ENCODE measurements at places on chromosomes 2 and 18.

DNA sequence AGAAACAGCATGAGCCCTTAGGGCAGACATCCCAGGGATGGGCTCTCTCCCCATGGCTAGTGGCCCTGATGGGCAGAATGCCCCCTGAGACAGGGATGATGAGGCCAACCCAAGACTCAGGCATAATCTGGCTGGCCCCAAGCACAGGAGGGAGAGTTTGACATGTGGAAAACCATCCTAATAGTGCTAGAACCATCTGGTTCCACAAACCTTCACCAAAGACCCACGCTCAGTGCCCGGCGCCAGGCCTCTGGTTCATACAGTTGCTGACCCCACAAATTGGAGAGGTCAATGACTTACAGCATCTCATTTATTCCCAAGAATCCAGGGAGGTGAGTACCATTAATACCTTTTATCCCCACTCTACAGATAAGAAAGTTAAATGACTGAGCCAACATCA is 95.5 kb downstream of the TNS1 start:
- DNase-seq = no peak

DNA sequence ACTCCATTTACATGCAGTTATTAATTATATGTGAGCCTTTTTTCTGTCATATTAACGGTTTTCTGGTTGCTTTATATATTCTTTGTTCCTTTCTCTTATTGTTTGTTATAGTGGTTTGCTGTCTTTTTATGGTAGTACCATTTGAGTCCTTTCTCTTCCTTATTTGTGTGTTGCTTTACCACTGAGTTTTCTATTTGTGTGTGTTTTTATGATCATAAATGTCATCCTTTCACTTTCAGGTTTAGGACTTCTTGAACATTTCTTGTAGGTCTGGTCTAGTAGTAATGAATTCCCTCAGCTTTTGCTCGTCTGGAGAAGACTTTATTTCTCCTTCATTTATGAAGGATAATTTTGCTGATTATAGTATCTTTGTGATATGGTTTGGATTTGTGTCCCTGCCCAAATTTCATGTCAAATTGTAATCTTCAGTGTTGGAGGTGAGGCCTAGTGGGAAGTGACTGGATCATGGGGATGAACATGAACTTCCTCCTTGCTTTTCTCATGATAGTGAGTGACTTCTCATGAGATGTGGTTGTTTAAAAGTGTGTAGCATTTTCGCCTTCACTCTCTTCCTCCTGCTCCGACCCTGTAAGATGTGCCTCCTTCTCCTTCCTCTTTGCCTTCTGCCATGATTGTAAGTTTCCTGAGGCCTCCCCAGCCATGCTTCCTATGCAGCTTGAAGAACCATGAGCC is 11.5 kb downstream of the GCC2 start:
- no peak for DNase-seq

DNA sequence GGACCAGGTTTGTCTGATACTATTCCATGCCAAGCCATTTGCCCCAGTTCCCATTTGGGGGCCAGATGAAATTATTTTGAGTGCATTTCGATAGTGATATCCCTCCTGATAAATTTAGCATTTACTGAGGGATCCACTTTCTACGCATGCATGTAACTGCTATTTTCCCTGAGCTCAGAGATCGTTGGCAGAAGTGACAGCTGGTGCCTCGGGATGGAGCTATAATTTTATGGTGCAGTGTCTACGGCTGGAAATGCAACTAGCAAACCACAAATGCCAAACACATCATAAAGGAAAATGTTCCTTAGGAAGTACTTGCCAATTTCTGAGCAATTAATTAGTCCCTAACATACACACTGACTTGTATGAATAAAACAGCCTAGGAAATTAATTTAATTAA is 254.8 kb downstream of the SLC8A1 start:
- no peak for DNase-seq

DNA sequence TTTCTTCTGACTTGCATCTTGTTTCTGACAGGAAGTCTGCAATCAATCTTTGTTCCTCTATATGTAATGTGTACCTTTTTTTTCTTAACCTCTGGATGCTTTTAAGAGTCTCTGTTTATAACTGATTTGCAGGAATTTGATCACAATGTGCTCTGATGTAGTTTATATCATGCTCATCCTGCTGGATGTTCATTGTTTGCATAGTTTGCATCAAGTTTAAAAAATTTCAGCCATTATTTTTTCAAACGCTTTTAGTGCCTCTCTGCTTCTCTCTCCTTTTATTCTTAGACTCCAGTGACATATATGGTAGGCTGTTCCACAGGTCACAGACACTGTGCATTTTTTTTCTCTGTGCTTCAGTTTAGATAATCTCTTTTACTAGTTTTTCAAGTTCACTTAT is 23.9 kb downstream of the RBKS start:
- DNase-seq = no peak

DNA sequence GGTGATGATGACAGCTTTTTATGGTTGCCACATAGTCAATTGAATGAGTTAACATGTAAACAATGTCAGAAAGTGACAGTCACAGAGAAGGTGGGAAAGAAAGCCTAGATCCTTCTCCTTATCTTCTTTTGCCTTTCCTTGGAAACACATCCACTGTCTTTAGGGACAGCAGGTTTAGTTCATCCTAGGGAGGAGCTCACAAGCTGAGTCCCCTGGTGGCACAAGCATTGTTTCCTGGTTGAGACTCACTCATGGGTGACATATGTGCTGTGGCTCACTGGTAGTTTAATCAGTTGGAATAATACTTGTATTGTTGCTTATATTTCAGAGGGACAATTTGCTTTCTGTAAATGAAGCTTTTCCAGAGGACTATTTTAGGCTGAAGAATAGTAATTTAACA is 598.5 kb downstream of the CNTNAP5 start:
- no peak for DNase-seq

DNA sequence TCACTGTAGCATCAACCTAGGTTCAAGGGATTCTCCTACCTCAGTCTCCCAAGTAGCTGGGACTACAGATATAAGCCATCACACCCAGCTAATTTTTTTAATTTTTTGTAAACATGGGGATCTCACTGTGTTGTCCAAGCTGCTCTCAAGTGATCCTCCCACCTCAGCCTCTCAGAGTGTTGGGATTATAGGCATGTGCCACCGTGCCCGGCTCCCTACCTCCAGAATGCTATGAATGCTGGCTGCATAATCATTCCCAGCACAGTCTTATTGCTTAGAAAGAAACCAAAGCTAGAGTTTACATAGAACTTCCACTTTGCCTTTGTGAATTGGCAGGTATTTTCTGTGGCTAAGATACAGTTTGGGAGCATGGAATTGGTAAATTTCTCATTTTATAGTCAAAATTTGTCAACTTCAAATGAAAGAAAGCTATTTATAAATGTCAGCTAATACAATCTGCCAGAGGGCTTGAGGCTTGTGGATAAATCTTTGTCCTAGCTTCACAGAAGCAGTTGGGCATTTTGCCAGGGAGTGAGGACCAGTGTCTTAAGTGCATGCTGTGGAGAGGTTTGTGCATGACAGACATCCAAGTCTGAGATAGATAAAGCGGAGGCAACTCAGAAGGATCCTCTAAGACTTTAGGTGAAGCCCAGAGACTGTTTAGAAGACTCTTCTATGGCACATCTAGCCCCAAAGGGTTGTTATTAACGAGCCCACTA is 175.4 kb downstream of the ANTXR1 start:
- no peak for DNase-seq

GRCh38 chr2:235024931-235025773 is 73.3 kb downstream of the SH3BP4 start:
- DNase-seq = no peak

- DNase-seq = no peak
Measured at GRCh38 chr2:6352906-6353515, 512.7 kb downstream of the CMPK2 start.

DNA sequence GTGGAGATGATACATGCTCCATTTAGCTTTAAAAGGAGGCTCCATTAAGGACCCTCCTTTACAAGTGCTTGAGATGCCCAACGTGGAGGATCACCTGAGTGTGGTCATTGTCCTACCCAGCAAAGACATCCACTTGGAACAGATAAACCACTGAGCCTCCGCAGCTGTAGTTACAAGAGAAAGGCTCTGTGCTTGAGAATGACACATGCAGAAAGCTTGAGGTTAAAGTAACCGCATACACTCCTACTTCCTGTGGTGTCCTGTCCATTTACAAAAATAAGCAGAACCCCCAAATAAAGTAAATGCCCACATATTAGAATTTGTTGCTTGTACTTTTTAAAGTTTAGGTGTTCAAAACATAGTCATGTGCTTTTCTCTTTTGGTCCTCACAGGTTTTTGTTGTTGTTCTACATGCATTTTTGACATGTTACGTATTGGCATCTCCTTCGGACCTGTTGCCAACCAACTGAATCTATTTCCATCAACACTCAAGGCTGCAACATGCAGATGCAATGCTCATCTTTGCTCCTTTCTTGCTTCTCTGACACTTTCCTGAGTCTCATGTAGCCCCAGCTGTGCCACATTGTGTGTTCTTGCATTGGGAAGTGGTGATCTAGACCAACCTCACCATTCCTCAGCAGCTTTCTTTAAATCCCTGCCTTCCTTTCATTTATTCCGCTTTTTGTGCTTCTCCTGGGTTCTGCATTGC is 56.0 kb downstream of the SERPINB7 start:
- no peak for DNase-seq

GRCh38 chr2:226023383-226023782 is 623.9 kb downstream of the NYAP2 start:
- no peak for DNase-seq

DNA sequence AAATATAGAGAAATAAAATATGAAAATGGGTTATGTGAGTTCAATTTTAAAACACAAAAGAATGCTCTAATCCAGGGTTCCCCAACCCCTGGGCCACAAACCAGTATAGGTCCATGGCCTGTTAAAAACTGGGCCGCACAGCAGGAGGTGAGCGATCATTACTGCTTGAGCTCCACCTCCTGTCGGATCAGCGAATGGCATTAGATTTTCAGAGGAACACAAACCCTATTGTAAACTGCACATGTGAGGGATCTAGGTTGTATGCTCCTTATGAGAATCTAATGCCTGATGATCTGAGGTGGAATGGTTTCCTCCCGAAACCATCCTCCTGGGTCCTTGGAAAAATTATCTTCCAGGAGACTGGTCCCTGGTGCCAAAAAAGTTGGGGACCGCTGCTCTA is 34.7 kb downstream of the TTR start:
- DNase-seq = no peak

- DNase-seq = no peak
Measured at GRCh38 chr2:43214253-43214652, 12.2 kb downstream of the ZFP36L2 start.

- DNase-seq = no peak
Measured at GRCh38 chr2:213266421-213266820, 17.8 kb upstream of the SPAG16 start.
